ENCODE measurements at places on chromosomes 1 and 21.
A peak's percentile ranks its signal among the peaks of the same experiment; 100 is the strongest.

DNA sequence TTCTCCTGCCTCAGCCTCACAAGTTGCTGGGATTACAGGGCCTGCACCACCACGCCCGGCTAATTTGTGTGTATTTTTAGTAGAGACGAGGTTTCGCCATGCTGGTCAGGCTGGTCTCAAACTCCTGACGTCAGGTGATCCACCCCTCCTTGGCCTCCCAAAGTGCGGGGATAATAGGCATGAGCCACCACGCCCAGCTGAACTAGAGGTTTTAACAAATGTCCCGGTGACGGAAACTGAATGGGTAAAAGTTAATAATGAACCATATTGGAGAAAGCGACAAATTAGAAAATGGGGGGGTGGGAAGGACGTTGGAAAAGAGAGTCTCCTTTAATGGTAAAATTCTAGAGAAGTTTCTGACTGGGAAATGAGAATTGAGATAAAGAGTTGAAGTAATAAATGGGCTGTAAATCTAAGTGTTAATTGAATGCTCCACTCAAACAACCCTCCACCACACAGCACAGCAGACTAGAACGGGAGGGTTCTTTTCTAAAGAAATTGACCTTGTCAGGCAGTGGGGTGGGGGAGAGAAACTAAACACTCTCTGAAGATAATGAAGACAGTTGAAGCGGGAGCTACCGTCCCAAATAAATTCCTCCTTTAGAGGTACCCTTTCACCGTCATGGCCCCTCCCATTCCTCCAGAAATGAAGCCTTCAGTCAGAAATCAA lies 46.9 kb upstream of the PUM1 start:
- no peak for DNase-seq

DNA sequence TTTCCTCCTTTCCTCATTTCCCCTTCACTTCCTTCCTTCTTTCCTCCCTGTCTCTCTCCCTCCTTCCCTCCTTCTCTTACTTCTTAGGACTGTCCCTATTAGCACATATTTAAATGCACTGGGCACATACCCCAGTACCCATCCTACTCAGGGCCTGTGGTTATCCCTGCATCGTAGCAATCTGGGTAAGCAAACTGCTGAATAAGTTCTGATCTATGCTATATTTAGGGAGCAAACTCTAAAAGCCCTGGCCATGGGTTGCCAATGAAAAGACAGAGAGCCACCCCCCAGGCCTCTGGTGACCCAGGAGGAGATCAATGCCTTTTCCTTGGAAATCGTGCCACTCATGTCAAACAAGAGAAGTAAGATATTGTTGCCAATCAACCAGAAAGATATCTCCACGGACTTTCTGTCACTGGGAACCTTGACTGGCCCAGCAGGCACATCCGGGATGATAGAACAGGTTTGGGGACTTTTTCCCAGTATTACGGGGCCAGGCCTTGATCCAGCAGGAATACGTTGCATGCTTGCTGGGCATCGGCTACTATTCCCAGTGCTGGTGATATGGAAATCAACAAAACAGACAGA lies 5.4 kb downstream of the FAM3B start:
- no peak for DNase-seq

GRCh38 chr1:26728645-26729044 lies 32.8 kb downstream of the ARID1A start:
- no peak for DNase-seq

DNA sequence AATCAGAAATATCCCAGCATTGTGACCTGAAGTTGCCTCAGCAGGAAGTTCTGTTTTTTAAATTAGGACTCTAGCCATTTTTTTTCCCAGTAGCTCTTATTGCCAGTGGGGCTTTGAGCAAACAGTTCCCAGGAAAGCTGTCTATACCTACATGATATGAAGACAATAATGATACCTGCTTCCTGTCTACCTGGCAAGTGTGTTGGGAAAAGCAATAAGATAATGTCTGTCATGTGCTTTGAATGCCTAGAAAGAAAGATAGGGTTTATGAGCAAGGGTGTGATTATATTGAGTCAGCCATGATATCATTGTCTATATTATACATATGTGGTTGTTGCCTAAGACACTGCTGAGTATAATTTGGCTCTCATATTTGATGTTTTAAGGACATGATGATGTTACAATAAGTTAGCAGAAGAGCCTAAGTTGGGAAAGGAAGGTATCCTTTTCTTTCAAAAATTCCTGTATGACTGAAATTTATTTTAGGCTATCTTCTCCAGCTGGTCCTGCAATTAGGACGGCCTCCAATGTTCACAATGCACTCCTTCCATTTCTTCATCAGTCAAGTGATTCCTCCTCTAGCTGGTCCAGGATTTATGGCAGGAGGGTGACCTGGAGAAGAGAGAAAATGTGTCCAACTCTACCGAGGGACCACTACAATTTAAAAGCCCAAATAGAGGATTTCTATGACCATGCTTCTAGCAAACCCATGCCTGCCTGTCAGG lies 99.6 kb upstream of the CDC42BPA start:
- DNase-seq = peak; percentile 47

- DNase-seq = peak; percentile 87
These were observed at the start of gene CXADR for GRCh38 chr21:17512253-17513213. CXADR (plus strand) TSS chr21:17513043; CDS start chr21:17513130, 87 bp downstream.

GRCh38 chr1:60705026-60705425 lies 377.3 kb upstream of the NFIA start:
- DNase-seq = no peak

DNA sequence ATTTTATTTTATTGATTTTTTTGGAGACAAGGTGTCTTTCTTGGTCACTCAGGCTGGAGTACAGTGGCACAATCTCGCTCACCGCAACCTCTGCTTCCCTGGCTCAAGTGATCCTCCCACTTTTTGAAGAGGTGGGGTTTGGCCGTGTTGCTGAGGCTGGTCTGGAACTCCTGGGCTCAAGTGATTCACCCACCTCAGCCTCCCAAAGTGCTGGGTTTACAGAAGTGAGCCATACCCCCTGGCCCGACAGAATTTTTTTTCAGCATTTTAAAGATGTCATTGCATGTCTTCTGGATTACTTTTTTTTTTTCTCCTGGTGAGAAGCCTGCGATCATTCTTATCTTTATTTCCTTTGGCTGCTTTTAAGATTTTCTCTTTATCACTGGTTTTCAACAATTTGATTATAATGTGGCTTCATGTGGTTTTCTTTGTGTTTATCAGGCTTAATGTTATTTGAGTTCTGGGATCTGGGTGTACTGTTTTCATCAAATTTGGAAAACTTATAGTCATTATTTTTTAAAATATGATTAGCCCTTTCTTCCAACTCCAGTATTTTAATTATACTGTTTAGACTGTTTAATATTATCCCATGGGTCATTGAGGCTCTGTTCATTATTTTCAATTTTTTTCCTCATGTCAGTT lies 23.1 kb upstream of the PTBP2 start:
- no peak for DNase-seq

- DNase-seq = no peak
These were observed 391.0 kb downstream of the MATN1 start for GRCh38 chr1:30332116-30333094.

DNA sequence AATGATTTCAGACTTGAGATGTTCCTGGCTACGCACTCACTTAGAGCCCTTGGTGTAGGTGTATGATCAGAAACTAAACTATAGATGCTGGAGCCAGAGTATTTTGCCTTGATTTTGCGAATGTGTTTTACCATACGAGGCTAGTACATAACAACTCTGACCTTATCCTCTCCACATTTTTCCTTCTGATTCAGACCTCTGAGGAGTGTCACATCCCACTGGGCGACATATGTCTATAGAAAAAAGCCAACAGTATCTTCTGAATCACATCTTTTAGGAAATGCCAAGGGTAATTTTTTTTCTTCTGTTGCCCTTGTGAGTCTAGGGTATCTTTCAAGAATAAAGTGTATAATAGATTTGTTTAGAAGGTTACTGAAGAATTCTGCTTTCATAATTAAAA lies 49.6 kb downstream of the AK4 start:
- DNase-seq = no peak

DNA sequence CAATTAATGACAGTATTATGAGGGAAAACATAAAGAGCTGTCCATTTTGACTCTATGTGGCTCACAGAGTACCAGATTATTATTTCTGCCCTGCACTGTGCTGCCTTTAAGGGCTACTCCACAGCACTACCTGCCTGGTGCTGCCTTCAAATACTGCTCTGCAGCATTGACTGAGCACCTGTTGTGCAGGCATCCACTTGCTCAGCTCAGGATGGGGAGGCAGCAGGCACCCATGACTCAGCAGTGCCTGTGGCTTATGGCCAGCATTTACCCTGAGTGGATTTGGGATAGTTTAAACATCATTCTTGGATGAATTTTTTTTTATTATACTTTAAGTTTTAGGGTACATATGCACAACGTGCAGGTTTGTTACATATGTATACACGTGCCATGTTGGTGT lies 953 bp upstream of the KPRP start:
- DNase-seq = no peak

DNA sequence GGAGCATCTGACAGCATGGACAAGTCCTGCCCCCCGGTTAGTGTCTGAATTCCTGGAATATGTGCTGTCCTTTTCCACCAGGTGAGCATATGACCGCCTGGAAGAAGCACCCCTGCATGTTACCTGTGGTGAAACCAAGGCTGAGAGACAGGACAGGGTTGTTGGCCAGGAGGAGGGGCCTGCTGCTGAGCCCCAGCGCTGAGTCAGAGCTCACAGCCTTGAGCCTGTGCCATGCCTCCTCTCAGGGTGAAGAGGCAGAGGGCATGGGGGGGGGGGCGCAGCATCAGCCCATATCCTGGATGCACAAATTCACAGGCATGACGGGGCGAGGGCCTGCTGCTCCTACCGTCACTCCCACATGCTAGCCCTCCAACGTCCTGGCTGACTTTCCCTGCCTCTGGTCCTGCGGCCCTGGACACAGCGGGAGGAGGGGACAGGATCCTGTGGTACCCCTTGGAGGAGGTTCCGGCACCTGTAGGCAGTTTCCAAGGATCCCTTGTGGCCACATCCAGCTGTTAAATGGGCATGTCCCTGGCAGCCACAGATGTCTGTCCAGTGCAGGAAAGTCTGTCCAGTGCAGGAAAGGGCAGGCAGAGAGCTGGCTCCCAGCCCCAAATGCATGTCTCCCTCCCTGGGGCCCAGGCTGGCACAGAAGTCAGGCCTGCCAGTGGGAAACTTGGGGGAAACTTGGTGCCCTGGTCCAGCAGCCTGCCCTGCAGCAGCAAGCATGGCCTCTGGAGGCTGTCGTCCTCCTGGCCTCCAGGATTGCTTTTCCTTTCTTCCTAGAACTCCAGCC lies 23.9 kb downstream of the TTC34 start:
- no peak for DNase-seq
